ENCODE measurements at places on chromosomes 5 and 9. TPM values are rescaled to one million over a fixed set of nuclear protein-coding genes. Genes with fewer than 3 reads are reported as not detected.

IQGAP2 gene
- total RNA-seq = 10.8 TPM

HTR1A gene
- not detected for total RNA-seq

DNAI1 gene
- not detected for total RNA-seq

SLC36A2 gene
- not detected for total RNA-seq

SV2C gene
- not detected for total RNA-seq

CER1 gene
- not detected for total RNA-seq

GABBR2 gene
- total RNA-seq = 0.61 TPM

GFM2 gene
- total RNA-seq = 39.0 TPM

SPATA31C1 gene
- not detected for total RNA-seq

SLC46A2 gene
- total RNA-seq = not detected

FAM219A gene
- 10.3 TPM for total RNA-seq

CDC20B gene
- total RNA-seq = under 0.01 TPM

AGTPBP1 gene
- total RNA-seq = 22.8 TPM

GFPT2 gene
- 20.1 TPM for total RNA-seq

TMEM174 gene
- total RNA-seq = not detected

CDX1 gene
- not detected for total RNA-seq

SKIC3 gene
- 134 TPM for total RNA-seq

TSLP gene
- 0.61 TPM for total RNA-seq
